Stimulated activated CD4-positive, alpha-beta T cell treated with anti-CD3 and anti-CD28 coated beads, Interleukin-15, amount 100 ng/mL, for 48 hours (primary cell): ENCODE measurements at places on chromosomes 2 and 18.

DNA sequence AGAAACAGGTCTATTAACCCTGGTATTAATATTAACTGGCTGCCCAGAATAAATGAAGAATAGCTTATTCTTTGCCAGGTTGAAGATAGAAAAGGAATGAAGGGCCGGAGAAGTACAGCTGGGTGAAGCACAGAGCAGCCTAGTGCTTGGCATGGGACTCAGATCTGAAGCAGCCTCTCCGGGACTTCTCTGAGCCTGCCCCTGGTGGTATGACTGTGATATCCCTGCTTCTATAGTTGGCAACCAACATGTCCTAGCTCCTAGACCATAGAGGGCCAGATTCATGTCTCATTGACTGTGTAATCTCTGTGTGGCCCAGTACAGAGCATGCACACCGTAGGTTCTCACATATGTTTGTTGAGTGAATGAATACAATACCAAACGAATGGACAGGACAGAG, 107.8 kb downstream of the MSH2 start:
- DNase-seq, result no peak

DNA sequence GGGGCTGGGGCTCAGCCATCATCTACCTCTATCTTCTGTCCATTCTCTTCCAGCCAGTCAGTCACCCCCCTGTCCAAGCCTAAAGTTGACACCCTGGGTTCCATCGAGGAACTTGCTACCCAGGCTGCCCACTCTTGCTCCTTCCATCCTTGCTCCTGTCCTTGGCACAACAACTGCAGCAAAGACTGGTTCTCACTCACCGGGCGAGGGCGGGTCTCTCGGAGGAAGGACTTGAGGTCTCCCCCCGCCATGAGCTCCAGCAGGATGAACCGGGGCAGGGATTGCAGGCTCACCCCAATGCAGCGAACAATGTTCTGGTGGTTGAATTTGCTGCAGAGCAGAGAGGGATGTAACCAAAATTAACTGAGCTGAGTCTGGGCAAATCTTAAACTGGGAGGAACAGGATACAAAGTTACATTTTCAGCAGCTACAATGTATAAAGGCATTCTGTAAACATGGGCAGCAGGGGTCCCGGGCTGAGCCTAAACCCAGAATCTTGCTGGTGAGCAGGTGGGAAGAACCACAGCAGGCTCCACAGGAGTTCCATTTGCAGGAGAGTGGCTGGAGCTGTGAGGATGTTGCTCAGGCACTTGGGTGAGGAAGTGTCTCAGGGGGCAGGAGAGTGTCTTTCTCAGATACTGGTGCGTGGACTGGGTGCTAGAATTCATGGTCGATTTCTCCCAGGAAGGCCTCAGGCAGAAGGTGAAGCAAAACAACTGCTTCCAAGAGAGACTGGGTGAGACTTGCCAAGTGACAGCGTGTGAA, 105.5 kb downstream of the CLIP4 start:
- DNase-seq, result no peak

- DNase-seq, result no peak
Measured at GRCh38 chr2:174286172-174286571, 37.8 kb upstream of the OLA1 start.

DNA sequence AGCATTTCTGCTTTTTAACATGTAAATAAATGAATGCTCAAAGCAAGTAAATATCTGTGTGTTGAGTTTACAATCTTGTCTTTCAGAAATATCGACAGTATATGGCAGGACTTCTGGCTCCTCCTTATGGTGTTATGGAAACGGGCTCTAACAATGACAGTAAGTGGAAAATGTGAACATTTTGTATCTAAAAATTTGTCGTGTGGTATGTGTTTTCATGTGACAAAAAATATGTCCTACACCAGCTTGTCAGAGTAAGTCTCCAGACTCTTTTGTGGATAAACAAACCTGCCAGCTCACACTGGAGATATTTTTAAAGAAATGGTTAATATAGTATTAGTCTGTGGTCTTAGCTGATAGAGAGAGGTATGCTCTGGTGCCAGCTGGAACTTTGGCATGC, 157.9 kb upstream of the MAP3K20 start:
- DNase-seq, result no peak

DNA sequence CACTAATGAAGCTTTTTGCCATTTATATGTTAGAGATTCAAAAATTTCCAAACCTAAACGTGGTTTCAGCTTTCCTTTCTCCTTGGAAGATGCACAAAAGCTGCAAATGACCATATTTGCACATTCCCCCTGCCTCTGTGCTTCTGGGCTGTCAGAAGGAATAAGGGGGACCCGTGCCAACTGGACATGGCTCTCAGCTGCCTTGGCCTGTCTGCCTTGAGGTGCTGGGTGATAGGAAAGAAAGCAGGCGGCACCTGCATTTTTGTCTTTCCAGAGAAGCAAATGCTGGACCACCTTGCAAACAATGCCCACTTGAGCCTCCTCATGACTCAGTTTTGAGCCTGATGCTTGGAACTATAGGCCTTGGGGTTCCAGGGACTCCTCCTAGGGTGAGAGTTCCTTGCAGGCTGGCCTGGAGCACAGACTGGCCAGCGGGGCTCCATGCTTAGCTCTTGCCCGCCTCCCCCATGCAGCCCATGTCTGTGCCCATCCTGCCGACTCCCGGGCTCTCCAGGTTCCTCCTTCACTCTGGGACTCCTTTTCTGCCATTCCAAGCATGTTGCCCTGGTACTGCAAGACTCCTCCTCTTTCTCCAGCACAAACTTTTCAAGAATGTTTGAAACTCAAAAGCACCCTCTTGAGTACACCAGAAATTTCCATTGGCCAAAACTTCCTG, 109.0 kb upstream of the EPAS1 start:
- DNase-seq, result no peak

- DNase-seq, result no peak
Measured at GRCh38 chr18:23640052-23640451, 22.7 kb downstream of the ANKRD29 start.

GRCh38 chr18:35511833-35512232, 14.1 kb upstream of the INO80C start:
- no peak for DNase-seq

DNA sequence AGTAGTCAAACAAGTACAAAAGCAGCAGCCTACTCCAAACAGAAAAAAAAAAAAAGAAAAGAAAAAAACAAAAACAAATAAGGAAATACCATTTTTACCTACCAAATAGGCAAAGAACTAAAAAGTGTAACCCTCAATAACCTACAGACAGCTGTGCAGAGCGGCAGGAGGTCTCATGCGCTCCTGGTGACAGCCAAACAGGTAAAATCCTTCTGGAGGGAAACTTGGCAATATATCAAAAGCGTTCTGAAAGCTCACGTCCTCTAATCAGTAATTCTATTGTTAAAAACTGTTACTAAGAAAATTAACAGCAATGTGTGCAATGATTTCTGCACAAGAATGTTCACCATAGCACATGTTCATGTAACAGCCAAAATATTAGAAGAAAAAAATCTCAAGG, 105.6 kb downstream of the AFF3 start:
- no peak for DNase-seq

GRCh38 chr2:230697676-230698075, 15.0 kb upstream of the CAB39 start:
- DNase-seq, result no peak

DNA sequence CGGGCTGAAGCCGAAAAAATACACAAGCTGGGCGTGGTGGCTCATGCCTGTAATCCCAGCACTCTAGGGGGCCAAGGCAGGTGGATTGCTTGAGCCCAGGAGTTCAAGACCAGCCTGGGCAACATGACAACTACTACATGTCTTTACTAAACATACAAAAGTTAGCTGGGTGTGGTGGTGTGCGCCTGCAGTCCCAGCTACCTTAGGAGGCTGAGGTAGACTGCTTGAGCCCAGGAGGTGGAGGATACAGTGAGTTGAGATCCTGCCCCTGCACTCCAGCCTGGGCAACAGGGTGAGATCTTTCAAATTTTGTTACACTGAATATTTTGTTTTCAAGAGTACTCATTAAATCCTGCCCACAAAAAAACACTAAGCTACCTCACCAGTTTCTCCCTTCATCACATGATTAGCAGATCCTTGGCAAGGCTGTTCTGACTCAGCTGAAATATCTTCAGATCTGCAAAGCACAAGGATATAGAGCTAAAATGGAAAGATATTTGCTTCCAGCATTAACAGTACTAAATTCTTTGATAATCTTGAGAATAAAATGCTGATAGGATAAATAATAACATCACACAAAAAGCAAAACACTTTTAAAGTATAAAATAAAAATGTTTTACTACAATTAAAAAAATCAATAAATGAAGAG, 28.2 kb upstream of the MCM6 start:
- no peak for DNase-seq
